ENCODE measurements at places on chromosomes 16 and 17. TPM values are rescaled to one million over a fixed set of nuclear protein-coding genes. Genes with fewer than 3 reads are reported as not detected.

DNA sequence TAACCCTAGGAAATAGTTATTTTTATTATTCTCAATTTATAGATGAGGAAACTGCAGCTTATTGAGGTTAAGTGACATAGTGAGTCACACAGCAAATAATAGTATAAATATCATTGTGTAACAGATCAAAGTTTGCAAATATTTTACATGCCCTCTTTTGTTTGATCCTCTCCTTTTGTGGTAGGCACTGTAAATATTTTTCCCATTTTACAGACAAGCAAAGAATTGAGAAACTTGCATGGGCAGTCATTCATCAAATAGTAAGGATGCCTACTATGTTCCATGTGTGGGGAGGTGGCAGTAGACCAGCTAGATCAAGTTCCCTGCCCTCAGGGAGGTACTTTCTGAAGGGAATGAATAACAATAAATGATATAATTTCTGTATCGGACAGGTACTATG, 173.0 kb downstream of the PHKB start:
- DNase-seq: no peak
- H3K4me1 ChIP-seq: no peaks in the 10 kb centered on the region
- peaks cover 3% of the 10 kb centered on the region for H3K36me3 ChIP-seq
- no peak overlapping the region for H3K27ac ChIP-seq
- H3K4me3 ChIP-seq: no peak overlapping the region

- no peak overlapping the region for H3K4me3 ChIP-seq
- no peak for DNase-seq
- no peak overlapping the region for H3K27ac ChIP-seq
- H3K36me3 ChIP-seq: no peaks in the 10 kb centered on the region
- H3K4me1 ChIP-seq: no peaks in the 10 kb centered on the region
- H3K27me3 ChIP-seq: no peaks in the 10 kb centered on the region
These were observed 99.4 kb downstream of the PLCG2 start for GRCh38 chr16:81878529-81878928.

- peaks cover 3% of the 10 kb centered on the region for H3K4me1 ChIP-seq
- DNase-seq: no peak
- no peaks in the 10 kb centered on the region for H3K27me3 ChIP-seq
- no peak overlapping the region for H3K4me3 ChIP-seq
- peaks cover 44% of the 10 kb centered on the region for H3K36me3 ChIP-seq
- H3K27ac ChIP-seq: no peak overlapping the region
These were observed 13.1 kb upstream of the DUSP14 start for GRCh38 chr17:37476431-37477120.

DNA sequence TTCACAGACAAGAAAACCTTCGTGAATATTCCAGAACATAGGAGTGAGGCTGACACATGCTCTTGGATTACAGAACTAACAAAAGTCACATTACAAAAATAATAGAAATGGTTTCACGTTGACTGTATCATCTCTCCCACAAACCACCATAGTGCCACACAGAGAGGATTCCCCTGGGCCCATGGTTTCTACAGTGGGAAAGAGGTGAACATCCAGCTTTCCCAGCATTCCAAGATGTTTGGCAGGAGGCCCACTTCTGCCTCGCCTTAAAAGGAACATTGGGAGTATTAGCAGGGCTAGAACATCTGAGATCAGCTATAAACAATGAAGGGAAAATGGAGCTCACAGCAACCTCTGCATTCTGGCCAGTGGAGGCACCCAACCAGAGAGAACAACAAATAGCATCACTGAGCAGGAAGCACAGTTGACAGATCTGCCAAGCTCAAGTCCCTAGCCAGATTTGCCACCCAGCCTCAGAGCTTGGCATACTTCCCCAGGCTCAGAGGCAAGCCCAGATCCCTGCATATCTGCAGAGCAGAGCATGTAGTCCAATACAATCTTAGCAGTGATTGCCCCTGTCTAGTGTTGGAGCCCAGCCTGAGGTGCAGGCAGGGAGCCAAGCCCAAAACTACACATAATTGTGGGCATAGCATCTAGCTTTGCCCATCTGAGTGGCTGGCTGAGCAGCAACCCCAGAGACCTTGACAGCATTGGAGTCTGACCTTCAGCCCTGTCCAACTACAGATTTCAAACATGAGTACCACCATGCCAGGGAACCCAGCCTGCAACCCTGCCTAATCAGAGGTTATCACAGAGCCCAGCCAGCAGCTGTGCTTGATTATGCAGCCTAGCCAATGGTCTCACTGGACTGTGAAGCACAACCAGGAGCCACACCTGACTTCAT, 260.4 kb downstream of the CEP112 start:
- no peak overlapping the region for H3K4me3 ChIP-seq
- no peaks in the 10 kb centered on the region for H3K27me3 ChIP-seq
- H3K36me3 ChIP-seq: no peaks in the 10 kb centered on the region
- no peak for DNase-seq

DNA sequence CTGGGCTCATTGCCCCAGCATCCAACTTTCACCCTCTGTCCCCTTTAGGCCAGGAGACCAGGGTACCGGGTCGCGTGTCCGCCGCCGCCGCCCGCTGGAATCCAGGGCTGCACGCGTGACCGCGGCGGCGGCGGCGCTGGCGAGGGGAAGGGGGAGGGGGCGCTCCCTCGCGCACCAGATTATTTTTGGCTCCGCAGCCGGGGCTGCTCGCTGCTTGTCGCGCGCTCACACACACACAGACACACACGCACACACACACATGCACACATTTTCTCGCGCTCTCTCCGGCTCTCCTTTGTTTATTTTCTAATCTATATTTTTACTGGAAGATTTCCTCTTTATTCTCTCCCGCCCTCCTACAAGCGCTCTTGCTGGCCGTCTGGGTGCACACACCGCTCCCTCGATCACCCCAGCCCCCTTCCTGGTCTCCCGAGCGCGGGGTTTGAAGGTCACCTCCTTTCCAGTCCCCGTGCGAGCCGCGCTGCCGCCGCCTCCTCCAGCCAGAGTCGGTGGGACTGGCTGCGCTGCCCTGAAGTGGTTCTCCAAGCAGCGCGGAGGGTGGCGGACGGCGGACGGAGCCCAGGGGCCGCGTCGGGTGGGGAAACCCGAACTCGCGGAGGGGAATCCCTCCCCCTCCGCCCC, 921.4 kb upstream of the EEF2KMT start:
- H3K27ac ChIP-seq: no peak overlapping the region
- no peaks in the 10 kb centered on the region for H3K27me3 ChIP-seq
- peak; percentile 77 for DNase-seq

C17orf100 gene
- polyA plus RNA-seq: 2.6 TPM

- H3K27me3 ChIP-seq: no peaks in the 10 kb centered on the region
- H3K27ac ChIP-seq: peak overlapping the region; percentile 73
- no peak overlapping the region for H3K4me3 ChIP-seq
- peaks cover 20% of the 10 kb centered on the region for H3K4me1 ChIP-seq
- H3K36me3 ChIP-seq: peaks cover 16% of the 10 kb centered on the region
These were observed 12.6 kb downstream of the NXPH3 start for GRCh38 chr17:49588312-49588711.

DNA sequence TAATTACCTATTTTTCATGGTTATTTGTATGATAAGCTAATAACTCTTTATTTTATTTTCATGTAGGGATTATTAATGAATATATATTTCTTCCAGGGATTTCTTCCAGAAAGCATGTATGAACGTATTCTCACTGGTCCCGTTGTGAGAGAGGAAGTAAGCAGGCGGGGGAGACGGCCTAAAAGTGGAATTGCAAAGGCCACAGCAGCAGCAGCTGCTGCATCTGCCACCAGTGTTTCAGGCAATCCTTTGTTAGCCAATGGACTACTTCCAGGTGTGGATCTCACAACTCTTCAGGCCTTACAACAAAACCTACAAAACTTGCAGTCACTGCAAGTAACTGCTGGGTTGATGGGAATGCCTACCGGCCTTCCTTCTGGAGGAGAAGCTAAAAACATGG, 110.3 kb upstream of the RBL2 start:
- no peaks in the 10 kb centered on the region for H3K27me3 ChIP-seq
- H3K4me1 ChIP-seq: no peaks in the 10 kb centered on the region
- no peak for DNase-seq
- H3K27ac ChIP-seq: no peak overlapping the region
- no peak overlapping the region for H3K4me3 ChIP-seq

GRCh38 chr16:86979984-86980553, 337.1 kb downstream of the C16orf95 start:
- DNase-seq: no peak
- peaks cover 25% of the 10 kb centered on the region for H3K27me3 ChIP-seq
- H3K4me1 ChIP-seq: no peaks in the 10 kb centered on the region

TP53TG3C gene
- 0.76 TPM for polyA plus RNA-seq

GRCh38 chr17:969811-970355, 9.7 kb downstream of the NXN start:
- no peak overlapping the region for H3K4me3 ChIP-seq
- H3K27me3 ChIP-seq: peaks cover 58% of the 10 kb centered on the region
- no peak overlapping the region for H3K27ac ChIP-seq
- H3K36me3 ChIP-seq: no peaks in the 10 kb centered on the region
- peaks cover 3% of the 10 kb centered on the region for H3K4me1 ChIP-seq
- DNase-seq: peak; percentile 28

DNA sequence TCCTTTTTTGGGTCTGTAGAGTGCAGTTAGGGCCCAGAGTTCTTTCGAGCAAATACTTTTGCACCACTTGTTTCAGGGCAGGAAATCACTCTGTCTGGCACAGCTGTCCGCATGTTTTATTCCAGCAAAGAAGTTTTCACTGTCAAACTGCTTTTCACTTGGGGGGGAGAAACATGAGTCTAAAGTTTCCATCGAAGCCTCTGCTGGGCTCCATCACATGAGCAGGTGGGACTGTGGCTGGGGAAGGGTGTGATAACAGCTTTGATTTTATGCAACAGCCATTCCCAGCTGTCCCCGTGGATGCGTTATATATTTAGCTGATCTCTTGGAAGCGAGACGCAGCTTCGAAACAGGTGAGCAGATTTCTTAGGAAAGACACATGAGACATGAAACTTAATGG, 288.6 kb downstream of the SNX29 start:
- DNase-seq: no peak
- no peaks in the 10 kb centered on the region for H3K36me3 ChIP-seq
- no peaks in the 10 kb centered on the region for H3K27me3 ChIP-seq

- H3K27ac ChIP-seq: peak overlapping the region; percentile 100
- H3K36me3 ChIP-seq: no peaks in the 10 kb centered on the region
- no peaks in the 10 kb centered on the region for H3K27me3 ChIP-seq
- no peak overlapping the region for H3K4me3 ChIP-seq
- DNase-seq: no peak
These were observed 21.4 kb downstream of the BAHCC1 start for GRCh38 chr17:81416612-81417011.

DNA sequence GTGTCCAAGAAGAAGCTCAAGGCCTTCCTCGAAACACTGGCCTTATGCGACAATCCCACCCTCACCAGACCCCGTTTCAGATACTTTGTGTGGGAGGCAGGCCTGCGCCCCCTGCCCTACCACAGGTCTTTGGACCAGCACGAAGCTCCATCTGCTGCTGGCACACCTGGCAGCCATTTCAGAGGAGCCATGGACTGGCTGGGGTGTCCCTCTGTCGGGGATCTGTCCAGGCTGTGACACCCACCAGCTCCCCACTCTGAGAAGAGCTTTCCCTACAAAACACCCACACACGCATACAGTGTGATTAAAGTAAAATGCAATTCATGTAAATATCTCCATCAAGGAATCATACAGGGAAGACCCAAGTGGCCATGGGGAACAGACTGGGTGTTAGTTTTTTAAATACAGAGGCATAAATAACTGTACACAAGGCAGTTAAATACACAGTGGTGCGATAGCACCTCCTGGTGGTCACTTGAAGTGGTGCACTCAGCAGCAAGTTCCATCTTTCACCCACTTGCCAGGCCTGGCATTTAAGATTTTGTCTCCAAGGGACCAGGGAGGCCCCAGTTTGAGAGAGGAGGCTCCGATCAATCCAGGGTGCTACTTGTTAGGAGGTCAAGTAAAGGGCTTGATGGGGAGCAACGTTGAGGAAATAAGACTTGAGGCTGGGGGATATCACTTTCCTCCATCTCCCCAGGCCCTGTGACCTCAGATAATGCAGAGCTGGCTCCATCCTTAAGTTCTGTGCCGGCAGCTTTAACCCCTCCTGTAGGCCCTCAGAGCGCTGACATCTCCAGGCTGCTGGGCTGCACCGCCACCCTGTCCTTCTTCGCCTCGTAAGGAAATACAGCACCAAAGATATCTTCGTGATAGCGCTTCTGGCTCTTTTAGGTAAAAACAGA, 43.6 kb downstream of the NOS2 start:
- DNase-seq: peak; percentile 53
- no peaks in the 10 kb centered on the region for H3K27me3 ChIP-seq
- H3K4me3 ChIP-seq: no peak overlapping the region
- H3K27ac ChIP-seq: no peak overlapping the region
- H3K36me3 ChIP-seq: no peaks in the 10 kb centered on the region
- no peaks in the 10 kb centered on the region for H3K4me1 ChIP-seq

GCGR gene
- polyA plus RNA-seq: not detected

SLFN12L gene
- polyA plus RNA-seq: not detected

GRCh38 chr16:27977966-27978365, 85.5 kb downstream of the GSG1L start:
- H3K27me3 ChIP-seq: no peaks in the 10 kb centered on the region
- no peaks in the 10 kb centered on the region for H3K36me3 ChIP-seq
- H3K4me3 ChIP-seq: no peak overlapping the region
- no peak overlapping the region for H3K27ac ChIP-seq
- H3K4me1 ChIP-seq: peaks cover 5% of the 10 kb centered on the region

DNA sequence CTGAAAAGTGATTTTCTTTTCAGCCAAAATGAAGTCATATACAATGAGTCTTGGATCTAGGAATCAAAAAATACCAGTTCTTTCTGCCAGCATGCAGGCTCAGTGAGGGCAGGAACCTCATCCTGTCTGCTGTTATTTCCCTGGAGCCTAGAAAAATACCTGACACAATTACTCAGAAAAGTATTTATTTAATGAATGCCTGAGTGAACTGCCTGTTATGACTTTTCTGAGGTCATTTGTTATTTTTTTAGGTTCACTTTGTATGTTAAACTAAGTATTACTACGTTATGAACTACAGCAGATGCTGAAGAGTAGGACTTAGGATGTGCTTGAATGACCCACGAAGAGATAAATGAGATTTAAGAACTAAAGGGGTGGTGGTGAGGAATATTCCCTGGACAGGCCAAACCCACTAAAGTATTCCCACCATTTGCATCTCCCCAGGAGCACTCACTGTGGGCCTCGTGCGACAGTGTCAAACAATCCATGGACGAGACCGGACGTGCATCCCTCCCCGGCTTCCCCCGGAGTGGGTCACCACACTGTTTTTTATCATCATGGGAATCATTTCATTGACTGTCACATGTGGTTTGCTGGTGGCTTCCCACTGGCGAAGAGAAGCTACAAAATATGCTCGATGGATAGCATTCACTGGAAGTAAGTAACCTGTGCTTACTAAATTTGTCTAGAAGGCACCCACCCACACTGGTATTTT, 17.1 kb upstream of the VWA3A start:
- DNase-seq: no peak
- H3K27ac ChIP-seq: no peak overlapping the region
- H3K4me1 ChIP-seq: no peaks in the 10 kb centered on the region

BFAR gene
- 48.3 TPM for polyA plus RNA-seq

CLEC16A gene
- 13.7 TPM for polyA plus RNA-seq

DNA sequence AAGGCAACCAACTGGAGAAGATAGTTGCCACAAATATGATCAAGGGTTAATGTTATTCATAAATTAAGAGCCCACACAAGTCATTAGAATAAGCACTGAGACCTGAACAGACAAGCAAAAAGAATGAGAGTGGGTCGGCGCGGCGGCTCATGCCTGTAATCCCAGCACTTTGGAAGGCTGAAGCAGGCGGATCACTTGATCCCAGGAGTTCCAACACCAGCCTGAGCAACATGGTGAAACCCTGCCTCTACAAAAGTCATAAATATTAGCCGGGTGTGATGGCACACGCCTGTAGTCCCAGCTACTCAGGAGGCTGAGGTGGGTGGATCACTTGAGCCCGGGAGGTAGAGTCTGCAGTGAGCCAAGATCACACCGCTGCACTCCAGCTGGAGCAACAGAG, 40.7 kb upstream of the STH start:
- H3K27me3 ChIP-seq: 0 out of 2 replicates have a peak, but pooled peaks cover 4% of the 10 kb centered on the region
- H3K4me1 ChIP-seq: no peaks in the 10 kb centered on the region
- DNase-seq: no peak
- no peak overlapping the region for H3K27ac ChIP-seq
- H3K36me3 ChIP-seq: no peaks in the 10 kb centered on the region

NFATC3 gene
- polyA plus RNA-seq: 7.8 TPM

Data from SK-N-SH (cell line).